Fibroblast of skin of right quadriceps (primary cell): ENCODE measurements at places on chromosomes 6 and 20.
A peak's percentile ranks its signal among the peaks of the same experiment; 100 is the strongest.

DNA sequence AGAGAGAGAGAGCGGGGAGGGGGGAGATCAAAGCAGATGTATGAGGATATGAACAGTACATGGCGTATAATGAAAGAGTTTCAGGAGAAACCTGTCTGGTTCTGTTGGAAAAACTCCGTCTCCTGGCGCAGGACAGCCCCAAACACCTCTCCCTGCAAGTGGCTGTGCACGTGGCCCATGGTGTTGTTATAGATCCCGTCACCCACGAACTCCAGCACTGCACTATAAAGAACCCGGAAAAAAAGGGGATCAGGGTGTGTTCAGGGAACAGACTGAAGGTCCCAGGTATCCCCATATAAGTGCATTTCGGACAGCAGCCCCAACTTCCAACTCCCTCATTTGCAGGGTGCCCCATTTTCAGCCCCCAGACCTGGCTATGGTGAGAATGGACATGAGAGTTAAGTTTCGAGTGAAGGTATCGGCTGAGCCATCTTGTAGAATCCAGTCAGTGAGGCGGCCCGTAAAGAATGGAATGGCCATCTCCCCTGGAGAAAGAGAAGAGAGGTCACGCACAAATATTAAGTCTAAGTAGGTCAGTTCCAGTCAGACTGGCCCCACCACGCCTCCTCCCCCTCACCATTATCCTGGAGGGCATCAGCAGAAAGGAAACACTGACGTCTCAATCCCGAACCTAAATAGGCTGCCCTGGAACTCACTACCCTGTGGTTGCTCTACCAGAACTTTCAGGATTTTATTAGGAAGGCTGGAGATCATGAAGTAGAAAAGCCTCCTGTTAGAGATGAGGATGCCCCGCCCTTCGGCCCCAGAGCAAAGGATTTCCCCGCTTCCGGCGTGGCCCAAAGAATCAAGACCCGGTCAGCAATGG, 1.3 kb downstream of the TAP1 start:
- no peak for DNase-seq

DNA sequence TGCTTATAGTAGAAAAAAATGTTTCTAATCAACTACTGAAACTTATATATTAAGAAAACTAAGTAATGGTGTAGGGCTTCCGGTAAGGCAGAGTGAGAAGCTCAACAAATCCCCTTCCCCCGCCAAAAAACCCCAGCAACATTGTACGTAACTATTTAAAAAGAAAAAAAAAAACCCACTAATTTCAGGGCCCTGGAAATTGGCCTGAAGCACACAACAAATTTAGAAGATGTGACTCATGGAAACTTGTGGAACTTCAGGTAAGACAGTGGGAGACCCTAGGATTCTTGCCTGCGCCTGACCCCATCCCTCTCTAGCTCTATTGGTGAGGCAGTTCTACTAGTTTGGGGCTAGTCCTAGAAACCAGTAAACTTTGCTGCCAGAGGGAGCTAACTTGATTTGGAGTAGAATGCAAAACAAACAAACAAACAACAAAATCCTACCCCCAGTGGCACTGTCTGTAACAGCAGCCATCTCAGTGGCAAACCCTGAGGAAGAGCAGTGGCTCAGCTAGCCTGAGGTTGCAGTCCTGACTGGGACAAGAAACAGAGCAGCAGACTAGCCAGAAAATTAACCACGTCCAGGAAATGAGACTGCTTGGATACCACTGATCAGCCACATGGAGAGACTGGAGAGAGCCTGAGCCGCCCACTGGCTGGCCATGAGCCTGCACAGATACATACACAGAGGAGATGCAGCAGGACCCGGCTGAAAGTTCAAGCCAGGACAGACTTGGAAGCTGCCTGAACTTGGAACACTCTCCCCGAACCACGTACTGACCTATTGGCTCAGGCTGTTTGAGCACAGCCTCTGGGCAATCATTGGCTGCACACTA, 135.1 kb downstream of the TBXT start:
- DNase-seq: peak; percentile 68

- no peak for DNase-seq
Observed at GRCh38 chr6:43204271-43205105, 22.5 kb downstream of the CUL9 start.

GRCh38 chr20:46060301-46060881, 29.4 kb downstream of the NCOA5 start:
- DNase-seq: no peak

- peak; percentile 13 for DNase-seq
Observed at GRCh38 chr20:58981628-58982364, 740 bp downstream of the NELFCD start.

DNA sequence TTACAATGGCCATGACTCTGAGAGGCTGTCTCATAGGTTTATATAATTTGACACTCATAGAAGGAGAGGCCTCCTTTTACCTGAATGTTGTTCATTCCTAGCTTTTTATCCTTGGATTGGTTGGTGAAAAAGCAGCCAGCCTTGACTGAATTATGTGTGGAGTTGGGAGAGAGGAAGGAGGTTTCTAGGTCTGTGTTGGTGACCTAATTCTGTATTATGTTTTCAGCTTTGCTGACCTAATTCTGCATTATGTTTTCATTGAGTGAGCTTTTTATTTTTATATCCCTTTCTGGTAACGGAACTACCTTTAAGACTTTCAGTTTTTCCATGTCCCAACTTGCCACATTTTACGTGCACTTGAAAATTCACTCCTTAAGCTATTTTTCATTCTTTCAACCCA, 59.1 kb upstream of the RNF144B start:
- DNase-seq: no peak

- no peak for DNase-seq
Observed at GRCh38 chr6:10407018-10407673, 7.7 kb downstream of the TFAP2A start.

DNA sequence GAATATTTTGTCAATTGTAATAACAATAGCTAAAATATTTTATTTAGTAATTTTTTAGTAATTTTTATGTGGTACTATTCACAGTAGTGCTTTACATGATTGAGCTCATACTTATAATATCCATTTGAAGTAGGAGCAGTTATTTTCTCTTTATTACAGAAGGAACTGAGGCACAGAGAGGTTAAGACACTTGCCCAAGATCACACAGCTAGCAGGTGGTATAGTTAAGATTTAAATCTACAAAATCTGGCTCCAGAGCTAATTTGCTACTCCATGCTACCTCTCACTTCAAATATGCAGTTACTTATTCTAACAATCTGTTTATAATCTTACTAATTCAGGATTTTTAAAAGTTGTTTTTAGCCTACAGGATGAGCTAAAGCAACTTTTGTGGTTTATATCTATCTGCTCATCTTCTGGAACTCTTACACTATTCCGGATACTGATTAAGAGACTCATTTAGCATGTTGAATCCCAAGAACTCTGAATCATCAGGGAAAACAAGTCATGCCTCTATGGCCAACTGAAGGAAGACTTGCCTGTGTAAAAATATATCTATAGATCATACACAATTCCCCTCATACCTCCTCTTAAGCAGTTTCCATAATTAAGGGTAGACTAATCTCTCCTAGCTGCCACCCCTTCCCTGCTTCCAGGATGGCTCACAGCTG, 324.2 kb downstream of the UBE3D start:
- peak; percentile 33 for DNase-seq

DNA sequence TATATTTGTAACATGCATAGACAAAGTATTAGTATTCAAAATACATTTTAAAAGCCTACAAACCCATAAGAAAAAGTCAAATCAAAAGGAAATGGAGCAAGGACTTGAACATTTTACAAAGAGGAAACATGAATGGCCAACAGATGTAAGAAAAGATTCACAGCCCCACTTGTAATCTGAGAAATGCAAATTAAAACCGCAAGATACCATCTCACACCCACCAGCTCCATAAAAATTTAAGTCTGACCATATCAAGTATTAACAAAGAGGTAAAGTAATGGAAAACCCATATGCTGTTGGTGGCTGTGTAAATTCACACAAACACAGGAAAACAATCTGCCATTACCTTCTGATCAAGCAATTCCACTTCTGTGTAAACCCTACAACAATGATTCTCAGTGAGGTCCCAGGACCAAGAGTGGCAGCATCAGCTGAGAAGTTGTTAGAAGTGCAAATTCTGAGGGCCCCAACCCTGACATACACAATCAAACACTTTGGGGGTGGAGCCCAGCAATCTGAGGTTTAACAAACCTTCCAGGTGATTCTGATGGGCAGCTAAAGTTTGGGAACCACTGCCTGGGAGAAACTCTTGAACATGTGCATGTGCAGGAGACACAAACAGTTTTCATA, 30.9 kb downstream of the BCL2L1 start:
- peak; percentile 74 for DNase-seq

GRCh38 chr6:34938268-34938667, 49.2 kb downstream of the ANKS1A start:
- DNase-seq: no peak

GRCh38 chr20:63264519-63264918, 8.1 kb upstream of the ARFGAP1 start:
- DNase-seq: peak; percentile 34

- no peak for DNase-seq
Observed at GRCh38 chr20:44186201-44186600, 787 bp downstream of the JPH2 start.

- DNase-seq: no peak
Observed at GRCh38 chr20:58797371-58798338, 53.0 kb downstream of the GNAS-AS1 start.

DNA sequence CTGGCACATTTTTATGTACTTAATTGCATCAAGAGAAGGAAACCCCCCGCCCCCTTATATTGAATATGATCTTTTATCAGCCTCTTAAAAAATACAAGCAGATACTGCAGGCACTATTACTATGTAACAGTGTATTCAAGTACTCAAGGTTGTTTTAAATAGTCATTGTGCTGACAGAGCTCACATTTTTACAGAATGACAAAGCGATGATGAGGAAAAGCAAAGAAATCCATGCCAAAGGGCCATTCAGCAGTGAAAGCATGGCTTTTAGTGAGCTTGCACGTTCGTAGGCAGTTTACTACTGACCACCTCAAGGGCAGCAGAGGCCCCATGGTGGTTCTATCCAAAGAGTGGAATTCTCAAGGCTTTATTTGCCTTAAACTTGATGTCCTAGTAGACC, 146.8 kb downstream of the RPS12 start:
- peak; percentile 64 for DNase-seq

DNA sequence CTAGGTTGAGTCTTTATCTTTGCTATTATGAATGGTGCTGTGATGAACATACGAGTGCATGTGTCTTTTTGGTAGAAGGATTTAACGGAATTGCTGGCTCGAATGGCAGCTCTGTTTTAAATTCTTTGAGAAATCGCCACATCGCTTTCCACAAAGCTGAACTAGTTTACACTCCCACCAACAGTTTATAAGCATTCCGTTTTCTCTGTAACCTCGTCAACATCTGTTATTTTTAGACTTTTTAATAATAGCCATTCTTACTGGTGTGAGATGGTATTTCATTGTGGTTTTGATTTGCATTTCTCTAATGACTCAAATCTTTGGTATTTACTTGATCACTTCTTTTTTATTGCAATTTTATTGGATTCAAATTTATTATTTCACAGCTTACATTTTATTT, 117.4 kb upstream of the HDGFL1 start:
- peak; percentile 67 for DNase-seq

GRCh38 chr20:38430679-38431325, 4.3 kb downstream of the SNHG17 start:
- DNase-seq: no peak

GRCh38 chr6:108453601-108454185, 107.0 kb upstream of the FOXO3 start:
- peak; percentile 72 for DNase-seq

DNA sequence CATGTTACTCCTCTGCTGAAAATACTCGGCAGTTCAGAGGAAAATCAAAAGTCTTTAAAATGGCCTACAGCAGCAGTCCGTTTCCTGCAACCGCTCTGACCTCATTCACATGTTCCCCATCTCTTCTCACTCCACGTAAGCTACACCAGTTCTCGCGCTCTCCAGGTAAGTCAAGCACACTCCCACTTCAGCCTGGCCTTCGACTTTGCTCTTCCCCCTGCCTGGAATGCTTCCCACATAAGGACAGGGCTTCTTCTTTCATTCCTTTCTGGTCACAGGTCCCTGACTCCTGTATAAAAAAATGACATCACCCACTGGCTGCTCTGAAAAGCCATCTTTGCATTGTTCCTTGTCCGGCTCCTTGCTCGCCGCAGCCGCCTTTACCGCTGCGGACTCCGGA, 42.7 kb downstream of the MGME1 start:
- DNase-seq: no peak

DNA sequence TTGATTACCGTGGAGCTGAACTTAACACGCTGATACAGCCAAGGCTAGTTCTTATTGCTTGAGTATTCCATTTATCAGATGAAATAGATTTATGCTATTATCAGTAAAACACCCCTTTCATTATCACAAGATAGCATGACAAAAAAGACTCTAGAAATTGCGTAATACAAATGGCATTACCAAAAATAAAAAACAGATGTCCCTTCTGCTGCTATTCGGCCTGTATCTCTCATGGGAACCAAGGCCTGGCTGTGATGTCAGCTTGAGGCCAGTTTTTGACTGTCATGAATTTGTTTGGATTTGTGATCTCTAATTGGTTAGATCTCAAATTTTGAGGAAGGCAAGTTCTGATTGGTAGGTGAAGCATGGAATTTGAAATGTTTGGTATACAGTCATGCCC, 25.2 kb downstream of the MEI4 start:
- DNase-seq: peak; percentile 9

DNA sequence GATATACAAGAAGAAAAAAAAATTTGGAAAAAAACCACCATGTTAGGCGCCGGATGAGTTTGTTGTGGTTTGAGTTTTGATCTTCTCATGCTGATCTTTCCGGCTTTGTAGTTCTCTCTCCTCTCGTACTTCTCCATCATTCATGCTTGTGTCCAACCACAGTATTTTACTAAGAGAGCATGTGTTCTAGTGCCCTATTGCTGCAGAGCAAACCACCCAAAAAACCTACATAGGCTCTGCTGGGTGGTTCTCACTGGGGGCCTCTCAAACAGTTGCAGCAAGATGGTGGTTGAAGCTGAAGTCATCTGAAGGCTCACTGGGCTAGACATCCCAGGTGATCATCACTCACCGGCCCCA, 404.2 kb downstream of the PLCB1 start:
- no peak for DNase-seq

- DNase-seq: no peak
Observed at GRCh38 chr6:101931766-101932165, 538.3 kb downstream of the GRIK2 start.

DNA sequence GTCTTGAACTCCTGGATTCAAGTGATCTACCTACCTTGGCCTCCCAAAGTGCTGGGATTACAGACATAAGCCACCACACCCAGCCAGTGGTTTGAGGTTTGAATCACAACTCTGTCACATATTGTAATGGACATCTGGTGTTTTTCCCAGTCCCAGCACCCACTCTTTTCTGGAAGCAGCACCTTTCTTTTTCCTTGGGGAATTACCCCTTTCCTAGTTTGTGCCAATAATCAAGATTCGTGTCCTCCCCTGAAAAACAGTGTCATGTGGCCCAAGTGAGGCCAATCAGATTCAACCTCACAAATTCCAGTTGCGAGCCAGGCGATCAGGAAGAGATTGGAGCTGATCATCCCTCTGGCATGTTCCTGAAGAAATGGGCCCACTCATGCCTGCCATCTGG, 71.7 kb upstream of the SGK1 start:
- no peak for DNase-seq

DNA sequence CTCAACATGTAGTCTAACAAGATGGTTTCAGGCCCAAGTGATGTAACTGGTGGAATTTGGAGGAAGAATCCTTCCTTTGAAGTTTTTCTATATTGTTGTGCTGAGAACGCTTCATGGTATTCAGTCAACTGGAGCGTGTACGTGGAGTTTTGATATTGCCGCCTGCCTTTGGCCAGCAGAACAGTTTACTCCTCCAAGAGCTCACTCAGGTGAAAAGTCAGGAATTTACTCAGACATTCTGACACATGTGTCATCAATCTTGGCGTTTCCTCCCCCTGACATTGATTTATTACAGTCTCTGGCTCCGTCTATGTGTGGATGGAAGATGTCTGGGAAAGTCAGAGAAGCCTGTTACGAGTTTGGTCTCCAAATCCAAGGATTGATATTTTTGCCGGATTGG, 19.0 kb upstream of the TGM2 start:
- DNase-seq: no peak
